ENCODE measurements at places on chromosomes 7 and 10.

- no peak for DNase-seq
Measured at GRCh38 chr7:125357676-125358455, 428.2 kb upstream of the POT1 start.

DNA sequence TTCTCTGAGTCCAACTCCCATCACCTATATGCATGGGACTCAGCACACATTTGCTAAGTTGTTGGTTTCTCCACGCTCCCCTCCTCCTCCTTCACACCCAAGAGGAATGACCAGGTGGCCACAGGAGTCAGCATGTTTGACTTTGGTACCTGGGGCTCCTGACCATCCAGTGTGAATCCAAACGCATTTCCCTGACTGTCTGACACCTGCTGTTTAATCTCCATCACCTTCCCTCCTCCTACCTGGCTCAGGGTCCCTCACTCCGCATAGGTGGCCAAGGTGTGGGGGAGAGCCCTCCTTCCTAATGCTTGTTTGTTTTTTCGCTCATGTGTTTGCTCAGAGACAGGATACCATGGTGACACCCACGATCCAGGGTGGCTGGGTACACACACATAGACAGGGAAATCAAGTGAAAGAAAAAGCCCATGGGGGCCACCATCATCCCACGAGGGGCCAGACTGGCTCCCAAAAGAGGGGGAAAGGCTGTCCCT, 194.9 kb downstream of the KCNMA1 start:
- DNase-seq = no peak

DNA sequence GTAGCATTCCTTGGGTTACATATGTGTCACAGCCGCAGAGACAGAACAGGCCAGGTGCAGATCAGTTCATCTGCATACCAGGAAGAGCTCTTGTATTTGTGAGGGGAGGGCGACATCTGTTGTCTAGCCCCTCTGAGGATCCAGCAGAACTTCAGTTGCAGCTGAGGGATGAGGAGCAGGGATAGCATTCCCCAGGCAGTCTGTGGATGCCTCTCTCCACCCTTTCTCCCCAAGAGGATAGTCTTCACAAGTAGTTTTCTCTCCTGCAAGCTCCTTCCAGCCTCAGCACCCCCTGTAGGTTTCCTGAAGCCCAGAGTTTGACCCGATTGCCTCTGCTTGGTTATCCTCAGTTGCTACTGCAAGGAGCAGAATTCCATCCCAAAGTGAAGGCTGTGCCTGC, 2.6 kb downstream of the SCD start:
- DNase-seq = no peak

- no peak for DNase-seq
Measured at GRCh38 chr10:43879742-43880141, 231.1 kb upstream of the ZNF32 start.

GRCh38 chr10:102090772-102091171, 25.6 kb downstream of the HPS6 start:
- DNase-seq = no peak

DNA sequence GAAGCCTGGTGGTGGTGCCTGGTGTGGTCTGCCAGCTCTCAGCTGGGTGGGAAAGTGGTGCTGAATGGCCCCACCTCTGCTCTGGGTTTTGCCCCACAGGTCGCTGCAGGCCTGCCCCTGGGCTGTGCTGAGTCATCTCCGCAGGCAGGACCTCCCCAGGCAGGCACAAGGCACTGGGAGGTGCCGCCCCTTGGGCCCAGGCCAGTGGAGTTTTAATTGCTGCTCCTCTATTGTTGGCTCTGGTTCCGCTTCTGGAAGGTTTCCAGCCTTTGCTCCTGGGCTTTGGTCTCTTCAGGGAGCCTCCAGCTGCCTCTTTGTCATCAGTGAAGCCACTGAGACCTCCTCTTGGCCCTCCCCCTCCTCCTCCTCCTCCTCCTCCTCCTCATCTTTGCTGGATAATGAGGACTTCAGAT, 180.3 kb upstream of the GRB10 start:
- no peak for DNase-seq

DNA sequence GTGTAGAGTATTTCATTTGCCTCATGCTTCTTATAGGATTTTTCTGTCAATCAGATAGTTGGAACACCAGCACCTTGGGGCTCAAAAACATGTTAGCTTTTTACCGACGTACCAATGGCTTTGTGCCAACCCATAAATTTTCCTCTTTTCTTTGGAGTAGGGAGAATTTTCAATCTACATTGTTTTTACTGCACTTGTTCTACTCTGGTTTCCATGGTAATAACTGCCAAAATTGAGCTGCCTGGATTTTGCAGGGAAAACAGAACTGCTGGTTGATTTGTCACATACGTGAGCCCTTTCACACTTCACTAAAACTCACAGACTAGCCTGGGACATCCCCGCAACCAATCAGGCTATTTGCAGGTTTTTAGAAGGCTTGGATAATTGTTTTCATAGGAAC, 189.7 kb downstream of the ARHGAP21 start:
- no peak for DNase-seq

GRCh38 chr10:66837990-66838389, 87.8 kb upstream of the LRRTM3 start:
- DNase-seq = no peak

DNA sequence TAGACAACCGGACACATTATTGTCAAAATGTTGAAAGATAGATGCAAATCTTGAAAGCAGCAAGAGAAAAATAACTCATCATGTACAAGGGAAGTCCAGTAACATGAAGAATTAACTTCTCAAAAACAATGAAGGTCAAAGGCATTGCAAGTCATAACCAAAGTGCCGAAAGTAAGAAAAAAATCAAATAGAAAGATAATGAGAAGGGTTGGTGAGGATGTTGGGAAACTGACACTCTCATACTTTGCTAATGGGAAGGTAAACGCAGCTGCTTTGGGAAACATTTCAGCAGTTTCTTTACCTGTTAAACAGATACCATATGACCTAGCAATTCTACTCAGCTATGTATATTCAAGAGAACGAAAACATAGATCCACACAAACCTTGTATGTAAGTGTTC, 303.0 kb downstream of the ARL4A start:
- DNase-seq = no peak

DNA sequence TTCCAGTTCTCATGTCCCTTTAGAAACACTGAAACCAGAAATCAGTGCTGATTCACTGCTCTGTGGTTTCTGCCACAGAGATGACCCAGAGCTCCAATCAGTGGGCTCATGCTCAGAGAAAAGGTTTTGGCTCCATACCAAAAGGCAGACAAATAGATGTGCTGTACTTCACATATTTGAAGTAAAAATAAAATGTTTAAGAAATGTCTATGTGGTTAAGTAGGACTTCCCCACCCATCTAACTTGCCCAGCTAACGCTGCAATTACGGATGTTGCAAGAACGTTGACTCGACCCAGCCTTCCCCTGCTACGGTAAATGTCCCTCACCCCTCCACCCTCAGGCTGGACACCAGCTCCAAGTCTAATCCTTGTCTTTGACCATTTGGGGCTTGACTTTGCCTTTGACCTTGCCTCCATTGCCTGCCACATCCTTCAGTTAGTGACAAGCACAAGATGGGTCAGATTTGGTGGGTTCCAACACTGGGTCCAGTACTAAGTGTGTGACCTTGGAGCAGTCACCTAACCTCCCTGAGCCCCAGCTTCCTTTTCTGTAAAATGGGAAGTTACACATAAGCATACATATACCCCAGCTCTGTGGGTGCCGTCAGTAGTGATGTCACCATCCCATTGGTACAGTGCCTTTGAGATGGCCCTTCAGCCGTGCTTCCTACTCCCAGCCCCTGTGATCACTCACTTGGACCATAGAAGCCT, 95.8 kb downstream of the CHST15 start:
- DNase-seq = no peak

DNA sequence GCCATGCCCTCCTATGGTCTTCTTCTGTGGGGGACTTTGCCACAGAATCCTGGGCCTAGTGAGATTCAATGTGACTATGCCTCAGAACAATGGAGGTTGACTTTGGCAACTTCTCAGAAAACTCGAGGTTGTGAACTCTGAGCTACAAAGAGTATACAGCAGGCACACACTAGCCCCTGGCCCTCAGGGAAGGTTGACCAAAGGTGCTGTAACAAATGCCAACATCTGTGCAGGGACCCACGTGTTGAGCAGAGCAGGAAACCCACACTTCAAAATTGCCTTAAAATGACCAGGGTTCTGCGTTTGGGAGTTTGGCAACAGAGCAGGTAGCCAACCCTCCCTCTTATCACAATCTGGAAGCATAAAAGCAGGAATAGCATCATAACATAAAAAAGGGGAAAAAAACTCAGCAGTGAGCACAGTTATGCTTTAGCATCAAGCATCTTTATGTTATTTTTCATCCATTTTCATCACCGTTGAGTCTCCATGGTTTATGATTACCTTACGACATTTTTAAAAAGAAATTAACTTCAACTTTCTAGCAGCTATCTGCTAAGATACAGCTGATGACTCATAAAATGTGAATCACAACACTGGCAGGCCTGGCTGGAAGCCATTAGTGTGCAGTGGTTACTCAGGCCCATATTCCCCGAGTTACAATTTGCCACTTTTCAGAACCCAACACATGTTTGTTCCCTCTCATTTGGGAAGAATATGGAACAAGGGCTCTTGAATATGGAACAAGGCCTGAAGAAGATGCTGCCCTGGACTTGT, 11.1 kb downstream of the PRLHR start:
- no peak for DNase-seq

DNA sequence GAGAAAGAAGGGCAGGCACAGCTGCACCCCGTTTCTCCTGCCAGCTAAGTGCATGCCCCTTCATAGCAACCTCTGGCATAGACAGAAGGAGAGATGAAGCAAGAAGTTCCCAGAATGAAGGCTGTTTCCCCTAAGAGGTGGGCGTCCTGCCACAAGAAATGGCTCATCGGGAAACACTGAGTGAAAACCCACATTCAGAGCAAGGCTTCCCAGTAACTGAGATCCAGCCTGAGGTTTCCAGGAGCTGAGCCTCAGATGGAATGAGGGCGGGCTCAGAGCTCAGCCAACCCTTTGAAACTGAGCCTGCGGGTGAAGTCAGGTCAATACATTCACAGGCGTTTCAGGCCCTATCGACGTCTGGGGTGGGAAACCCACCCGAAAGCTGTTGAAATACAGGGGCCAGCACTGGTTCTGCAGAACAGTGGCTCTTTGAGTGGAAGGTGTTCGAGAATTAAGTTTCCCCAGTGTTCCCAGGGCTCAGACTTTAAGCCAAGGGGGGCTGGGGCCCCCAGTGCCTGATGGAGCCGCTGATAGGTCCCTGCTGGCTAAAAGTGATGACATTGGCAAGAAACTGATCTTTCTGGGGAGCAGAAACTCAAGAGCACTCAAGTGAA, 510.2 kb downstream of the RPS24 start:
- no peak for DNase-seq

DNA sequence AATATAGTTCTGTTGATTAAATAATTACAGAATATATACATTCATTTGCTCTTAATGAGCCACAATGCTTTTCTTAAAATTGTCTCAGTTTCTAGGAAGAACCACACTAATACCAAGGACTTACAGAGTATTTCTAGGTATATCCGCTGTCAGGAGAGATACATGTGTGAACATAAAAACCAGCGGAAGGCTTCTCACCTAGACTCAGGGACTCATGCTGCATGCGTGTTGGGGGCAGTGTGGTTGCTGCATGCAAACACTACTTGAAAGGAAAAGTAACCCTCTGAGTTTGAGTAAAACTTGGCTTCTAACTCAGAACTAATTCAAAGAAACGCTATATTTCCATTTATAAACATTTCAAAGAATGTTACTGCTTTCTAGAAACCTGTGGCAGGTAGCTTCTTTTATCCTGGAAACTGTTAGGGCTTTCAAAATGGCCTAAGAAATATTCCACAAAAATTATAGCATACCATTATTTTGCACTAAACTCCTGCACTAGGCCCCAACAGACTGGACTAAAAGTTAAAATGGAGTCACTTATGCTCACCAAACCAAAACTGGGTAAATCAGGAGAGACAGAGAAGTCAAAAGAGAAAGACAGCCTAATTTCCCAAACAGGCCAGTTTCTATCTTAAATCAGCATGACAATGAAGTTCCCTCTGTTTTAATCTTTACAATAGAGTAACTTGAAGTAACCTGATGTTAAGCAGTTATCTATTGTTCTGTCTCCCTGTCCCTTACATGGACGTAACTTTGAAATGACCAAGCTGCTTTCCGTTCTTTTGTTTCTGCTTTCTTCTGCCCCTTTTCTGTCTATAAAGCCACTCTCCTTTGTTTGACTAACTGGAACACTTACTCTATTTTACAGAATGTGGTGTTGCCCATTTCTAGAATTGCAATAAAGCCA, 95.2 kb upstream of the FAM133B start:
- peak; percentile 13 for DNase-seq

- DNase-seq = no peak
Measured at GRCh38 chr7:46424934-46425333, 503.9 kb upstream of the IGFBP3 start.

GRCh38 chr10:132059760-132060508, 5.8 kb upstream of the JAKMIP3 start:
- DNase-seq = no peak

GRCh38 chr10:44752451-44753441, 158.4 kb upstream of the TMEM72 start:
- no peak for DNase-seq

DNA sequence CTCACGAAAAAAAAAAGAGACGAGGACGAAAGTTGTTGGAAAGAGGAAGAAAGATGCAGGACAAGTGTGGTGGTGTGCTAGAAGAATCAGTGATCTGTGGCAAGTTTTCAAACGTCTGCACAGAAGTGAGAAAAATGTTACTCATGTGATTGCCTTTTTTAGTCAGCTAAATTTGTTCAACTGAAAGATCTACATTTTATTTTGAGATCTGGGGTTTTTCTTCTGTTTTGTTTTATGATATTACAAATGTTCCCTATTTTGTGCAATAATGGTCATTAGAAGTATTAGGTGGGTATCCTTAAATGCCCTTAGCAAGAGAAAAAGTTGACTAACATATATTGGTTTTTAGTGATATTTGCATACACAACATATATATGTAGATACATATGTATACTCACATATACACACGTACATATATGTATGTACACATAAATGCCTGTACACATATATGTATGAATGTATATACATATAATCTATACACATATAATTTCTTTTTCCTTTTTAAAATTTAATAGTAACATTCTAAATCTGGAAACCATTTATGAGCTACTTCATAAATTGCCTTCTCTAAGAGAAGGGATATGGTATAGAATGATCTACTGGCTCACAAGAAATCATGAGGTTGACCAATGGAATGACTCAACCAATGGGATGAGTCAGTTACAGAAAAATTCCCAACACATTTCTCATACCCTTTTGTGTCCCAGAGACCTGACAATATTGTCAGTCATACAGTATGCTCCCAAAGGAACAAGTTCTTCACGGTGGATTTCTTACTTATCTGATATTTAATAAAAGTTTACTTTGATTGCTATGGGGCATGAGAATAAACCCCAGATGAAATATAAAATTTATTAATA, 38.4 kb downstream of the SLC39A12 start:
- DNase-seq = no peak

- no peak for DNase-seq
Measured at GRCh38 chr10:34677591-34677990, 137.5 kb downstream of the PARD3 start.

- no peak for DNase-seq
Measured at GRCh38 chr10:99431190-99431760, 851 bp upstream of the GOT1 start.

GRCh38 chr7:17415955-17416354, 117.5 kb downstream of the AHR start:
- DNase-seq = no peak

GRCh38 chr7:4801839-4802231, 26.4 kb downstream of the AP5Z1 start:
- no peak for DNase-seq
